ENCODE measurements at places on chromosomes 11 and 22.

DNA sequence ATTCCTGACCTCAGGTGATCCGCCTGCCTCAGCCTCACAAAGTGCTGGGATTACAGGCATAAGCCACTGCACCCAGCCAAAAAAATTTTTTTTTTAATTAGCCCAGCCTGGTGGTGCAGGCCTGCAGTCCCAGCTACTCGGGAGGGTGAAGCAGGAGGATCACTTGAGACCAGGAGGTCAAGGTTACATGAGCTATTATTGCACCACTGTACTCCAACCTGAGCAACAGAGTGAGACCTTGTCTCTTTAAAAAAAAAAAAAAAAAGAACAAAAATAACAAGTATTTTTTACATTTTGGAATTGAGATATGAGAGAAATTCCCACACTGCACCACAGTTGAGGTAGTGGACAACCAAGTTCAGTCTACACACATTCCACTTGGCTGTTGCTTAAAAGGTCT, 13.6 kb upstream of the L3MBTL2 start:
- no peak for DNase-seq

DNA sequence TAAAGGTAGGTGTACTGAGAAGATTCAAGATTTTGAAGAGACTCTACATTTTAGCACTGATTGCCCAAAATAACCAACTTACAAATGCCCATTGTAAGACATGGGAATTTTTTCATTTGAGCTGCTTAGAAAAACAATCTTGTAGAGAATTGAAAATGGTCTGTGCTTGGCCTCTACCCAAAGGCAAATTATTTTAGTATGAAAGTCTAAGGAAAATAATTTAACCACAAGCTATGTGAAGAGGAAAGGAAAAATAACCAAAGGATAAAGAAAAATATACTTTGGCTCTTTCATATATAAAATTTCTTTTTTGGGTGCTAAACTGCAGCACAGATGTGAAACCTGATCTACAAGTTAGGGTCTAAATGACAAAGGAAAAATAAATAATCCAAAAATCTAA, 54.9 kb downstream of the ME3 start:
- peak; percentile 66 for DNase-seq

GRCh38 chr22:25137577-25138525, 61.8 kb upstream of the CRYBB3 start:
- no peak for DNase-seq

- DNase-seq, result peak; percentile 51
Measured at GRCh38 chr22:22936180-22936914, 48.7 kb downstream of the IGLL5 start.

GRCh38 chr11:44625759-44626523, 60.5 kb downstream of the CD82 start:
- peak; percentile 10 for DNase-seq

DNA sequence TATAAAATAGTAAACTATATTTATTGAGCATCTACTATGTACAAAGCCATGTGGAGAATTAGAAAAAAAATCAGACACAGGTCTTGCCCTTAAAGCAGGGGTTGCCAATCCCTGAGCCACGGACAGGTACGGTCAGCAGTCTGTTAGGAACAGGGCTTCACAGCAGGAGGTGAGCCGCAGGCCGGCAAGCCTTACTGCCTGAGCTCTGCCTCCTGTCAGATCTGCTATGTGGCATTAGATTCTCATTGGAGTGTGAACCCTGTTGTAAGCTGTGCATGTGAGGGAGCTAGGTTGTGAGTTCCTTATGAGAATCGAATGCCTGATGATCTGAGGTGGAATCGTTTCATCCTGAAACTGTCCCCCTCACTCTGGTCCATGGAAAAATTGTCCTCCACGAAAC, 2.1 kb upstream of the RAG2 start:
- DNase-seq, result no peak

DNA sequence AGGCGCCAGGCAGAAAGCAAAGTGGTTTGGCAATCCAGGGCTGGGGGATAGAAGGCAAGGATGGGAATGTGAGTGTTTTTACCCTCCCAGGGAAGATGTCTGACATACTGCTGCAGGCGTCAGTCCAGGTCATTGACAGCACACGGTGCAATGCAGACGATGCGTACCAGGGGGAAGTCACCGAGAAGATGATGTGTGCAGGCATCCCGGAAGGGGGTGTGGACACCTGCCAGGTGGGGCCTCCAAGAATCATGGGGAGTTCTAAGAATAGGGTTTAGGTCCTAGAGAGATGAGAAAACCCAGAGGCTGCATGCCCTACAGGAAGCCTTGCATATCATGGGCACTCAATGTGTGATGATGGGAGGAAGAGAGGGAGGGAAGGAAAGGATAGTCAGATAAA, 28.3 kb upstream of the SMIM35 start:
- DNase-seq, result no peak

DNA sequence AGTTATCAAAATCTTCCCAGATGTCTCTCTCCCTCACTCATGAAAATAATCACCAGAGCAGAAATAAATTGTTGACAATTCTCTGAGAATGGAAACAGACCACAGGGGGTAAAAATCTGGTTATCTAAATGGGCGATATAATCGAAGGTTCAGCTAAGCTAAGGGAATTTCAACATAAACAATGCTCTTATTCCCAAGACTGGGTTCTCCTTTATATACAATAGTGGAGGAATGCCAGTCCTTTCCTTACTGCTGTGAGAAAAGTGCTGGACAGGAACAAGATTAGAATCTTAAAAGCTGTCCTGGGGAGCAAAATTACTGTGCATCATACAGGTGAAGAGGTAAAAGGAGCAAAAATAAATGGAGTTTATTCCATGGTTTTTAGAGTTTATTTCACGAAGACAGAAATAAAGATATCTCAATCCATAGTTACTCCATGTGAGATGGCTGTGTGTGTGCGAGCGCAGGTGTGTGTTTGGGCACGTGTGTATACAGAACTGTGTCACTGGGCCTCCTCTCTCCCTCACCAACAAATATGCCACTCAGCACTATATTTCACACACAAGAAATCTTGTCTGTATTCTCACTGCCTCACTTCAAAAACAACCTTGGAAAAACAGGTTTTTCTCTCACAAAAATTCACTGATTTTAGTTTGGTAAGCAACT, 385.6 kb downstream of the DCDC1 start:
- DNase-seq, result no peak

DNA sequence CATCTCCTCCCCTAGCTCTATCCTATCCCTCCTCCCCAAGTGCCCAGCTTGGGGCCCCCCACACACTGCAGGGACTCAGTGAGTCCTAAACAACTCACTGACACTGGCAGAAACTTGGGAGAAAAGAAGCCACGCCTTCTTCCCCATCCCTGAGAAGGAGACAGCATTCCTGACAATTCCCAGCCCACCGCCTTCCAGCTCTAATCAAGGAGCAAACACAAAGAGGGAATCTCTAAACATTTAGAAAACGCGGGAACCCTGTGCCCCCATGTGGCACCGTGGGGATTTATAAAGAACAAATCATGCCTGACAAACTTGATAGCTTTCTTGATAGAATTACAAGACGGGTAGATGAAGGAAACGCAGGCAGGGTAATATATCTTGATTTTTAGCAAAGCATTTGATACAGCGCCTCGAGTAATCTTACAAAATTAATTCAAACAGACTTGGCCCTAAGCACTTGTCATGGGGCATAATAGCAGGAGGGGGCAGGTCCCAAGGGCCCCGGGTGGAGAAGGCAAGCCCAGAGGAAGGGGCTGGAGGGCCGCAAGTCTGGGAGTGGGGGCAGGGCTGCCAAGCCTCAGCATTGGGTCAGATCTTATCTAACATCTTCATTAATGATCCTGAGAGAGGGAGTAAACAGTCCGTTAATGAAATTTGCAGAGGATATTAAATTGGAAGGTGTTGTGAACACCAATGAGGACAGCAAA, 4.5 kb downstream of the CHST1 start:
- no peak for DNase-seq

Measured in muscle of leg (tissue), 16 donors.